Activated naive CD4-positive, alpha-beta T cell treated with anti-CD3 and anti-CD28 coated beads, Interleukin-2, amount 50 U/mL, for 72 hours (primary cell): ENCODE measurements at places on chromosomes 2 and 18. TPM values are rescaled to one million over a fixed set of nuclear protein-coding genes. Genes with fewer than 3 reads are reported as not detected.

MAP3K2 gene
- 39.5 TPM for total RNA-seq

POTEI gene
- not detected for total RNA-seq

PTPRM gene
- total RNA-seq = 2.8 TPM

CHRNG gene
- total RNA-seq = not detected

EML6 gene
- total RNA-seq = 0.30 TPM

C2orf15 gene
- total RNA-seq = 2.1 TPM

ALS2 gene
- 12.7 TPM for total RNA-seq

PLEKHM3 gene
- total RNA-seq = 5.2 TPM

ANKRD62 gene
- not detected for total RNA-seq

C2orf81 gene
- 6.4 TPM for total RNA-seq

GALNT5 gene
- not detected for total RNA-seq

ACKR3 gene
- total RNA-seq = 2.2 TPM

ATF2 gene
- 77.3 TPM for total RNA-seq

MEIS1 gene
- not detected for total RNA-seq

MEP1B gene
- total RNA-seq = not detected

FEV gene
- not detected for total RNA-seq

CPO gene
- not detected for total RNA-seq

ITGA4 gene
- 27.2 TPM for total RNA-seq

ASB18 gene
- not detected for total RNA-seq

SPATA3 gene
- total RNA-seq = 0.84 TPM

GPR45 gene
- total RNA-seq = not detected

CFC1 gene
- total RNA-seq = not detected

KIAA2012 gene
- total RNA-seq = not detected

OXER1 gene
- 0.25 TPM for total RNA-seq

PLEK gene
- total RNA-seq = 1.4 TPM

VIT gene
- total RNA-seq = not detected

PLEKHH2 gene
- total RNA-seq = 2.4 TPM

ZNG1B gene
- total RNA-seq = 47.7 TPM

TRIM43 gene
- not detected for total RNA-seq

SNTG2 gene
- total RNA-seq = 0.27 TPM

TTC27 gene
- total RNA-seq = 22.2 TPM

WDR33 gene
- 80.5 TPM for total RNA-seq

SLC66A3 gene
- total RNA-seq = 12.3 TPM

ADGRF3 gene
- total RNA-seq = 7.5 TPM

FRZB gene
- not detected for total RNA-seq

CIB4 gene
- not detected for total RNA-seq

VWA3B gene
- total RNA-seq = not detected

GPR155 gene
- 8.8 TPM for total RNA-seq

RAB31 gene
- 0.36 TPM for total RNA-seq

IL1A gene
- total RNA-seq = 2.0 TPM

PRLH gene
- not detected for total RNA-seq

LIMS4 gene
- total RNA-seq = 0.62 TPM

HOXD13 gene
- not detected for total RNA-seq

NCOA1 gene
- 29.1 TPM for total RNA-seq

CRYBA2 gene
- total RNA-seq = not detected

DUSP19 gene
- 1.8 TPM for total RNA-seq

NETO1 gene
- total RNA-seq = not detected

PSMD1 gene
- 105 TPM for total RNA-seq

KLHL14 gene
- total RNA-seq = not detected

CAB39 gene
- total RNA-seq = 123 TPM

FOXD4L1 gene
- 0.30 TPM for total RNA-seq

C2orf66 gene
- total RNA-seq = 0.53 TPM
